Naive thymus-derived CD8-positive, alpha-beta T cell (primary cell): ENCODE measurements at places on chromosomes 7 and 10. TPM values are rescaled to one million over a fixed set of nuclear protein-coding genes. Genes with fewer than 3 reads are reported as not detected.

DNA sequence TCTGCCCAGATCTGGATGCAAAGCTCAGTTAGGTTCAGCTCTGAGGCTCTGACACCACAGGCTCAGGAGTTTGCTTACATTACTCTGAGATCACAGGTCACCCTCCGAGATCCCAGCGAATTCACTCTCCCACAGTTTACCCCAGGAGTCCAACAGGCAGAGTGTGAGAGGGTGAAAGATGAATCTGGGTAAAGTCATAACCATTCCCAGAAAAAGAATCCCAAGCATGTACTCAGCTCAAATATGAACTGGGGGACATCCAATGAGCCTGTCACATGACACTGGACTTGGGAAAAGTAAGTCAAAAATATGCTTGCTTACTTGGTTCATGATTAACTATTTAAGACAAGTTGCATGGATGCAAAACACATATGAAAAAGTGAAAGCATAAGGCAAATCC is 110.3 kb upstream of the ARID5B start:
- no peak for DNase-seq

GRCh38 chr7:1123715-1124114 is 35.8 kb downstream of the GPER1 start:
- DNase-seq, result no peak

GRCh38 chr10:49746626-49747302 is 15.4 kb downstream of the OGDHL start:
- DNase-seq, result no peak

- no peak for DNase-seq
Observed at GRCh38 chr10:130867446-130868194, 443.9 kb downstream of the TCERG1L start.

DNA sequence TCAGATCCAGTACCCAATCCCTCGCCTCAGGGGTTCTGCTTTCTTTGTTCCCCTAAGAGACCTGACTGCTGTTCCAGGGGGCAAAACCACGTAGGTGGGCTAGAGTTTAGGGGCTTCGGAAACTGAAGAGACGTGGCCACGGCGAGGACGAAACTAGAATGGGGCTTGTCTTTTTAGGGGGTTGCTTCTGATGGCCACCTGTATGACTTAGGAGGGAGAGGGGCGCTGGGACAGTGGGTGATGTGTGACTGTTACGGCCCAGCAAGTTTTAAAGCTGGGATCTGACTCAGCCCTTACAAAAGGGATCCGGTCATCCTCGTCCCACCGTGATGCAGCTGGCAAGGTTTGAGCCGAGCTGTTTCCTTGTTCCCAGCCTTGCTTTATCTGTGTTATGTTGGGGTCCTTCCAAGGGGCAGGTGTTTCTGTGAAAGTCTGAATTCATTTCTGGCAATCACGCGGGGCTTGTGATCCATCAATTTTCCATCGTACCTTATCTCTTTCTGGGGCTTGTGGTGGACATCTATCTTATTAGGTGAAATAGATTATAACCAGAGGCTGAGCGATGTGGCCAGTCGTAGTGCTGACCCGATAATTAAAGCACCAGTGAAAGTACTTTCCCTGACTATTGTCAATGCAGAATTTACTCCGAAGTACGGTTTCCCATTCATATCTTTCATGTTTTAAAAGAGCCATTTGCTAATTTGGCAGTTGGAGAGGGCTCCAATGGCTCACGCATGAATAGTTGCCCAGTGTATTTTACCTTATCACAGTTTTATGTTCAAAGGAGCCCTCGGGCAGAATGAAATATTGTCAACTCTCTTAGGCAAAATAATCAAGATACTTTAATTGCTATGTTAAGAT is 830 bp downstream of the MET start:
- no peak for DNase-seq

- no peak for DNase-seq
Observed at GRCh38 chr7:91557789-91558404, 293.7 kb downstream of the FZD1 start.

PDE6C gene
- not detected for polyA plus RNA-seq

DNA sequence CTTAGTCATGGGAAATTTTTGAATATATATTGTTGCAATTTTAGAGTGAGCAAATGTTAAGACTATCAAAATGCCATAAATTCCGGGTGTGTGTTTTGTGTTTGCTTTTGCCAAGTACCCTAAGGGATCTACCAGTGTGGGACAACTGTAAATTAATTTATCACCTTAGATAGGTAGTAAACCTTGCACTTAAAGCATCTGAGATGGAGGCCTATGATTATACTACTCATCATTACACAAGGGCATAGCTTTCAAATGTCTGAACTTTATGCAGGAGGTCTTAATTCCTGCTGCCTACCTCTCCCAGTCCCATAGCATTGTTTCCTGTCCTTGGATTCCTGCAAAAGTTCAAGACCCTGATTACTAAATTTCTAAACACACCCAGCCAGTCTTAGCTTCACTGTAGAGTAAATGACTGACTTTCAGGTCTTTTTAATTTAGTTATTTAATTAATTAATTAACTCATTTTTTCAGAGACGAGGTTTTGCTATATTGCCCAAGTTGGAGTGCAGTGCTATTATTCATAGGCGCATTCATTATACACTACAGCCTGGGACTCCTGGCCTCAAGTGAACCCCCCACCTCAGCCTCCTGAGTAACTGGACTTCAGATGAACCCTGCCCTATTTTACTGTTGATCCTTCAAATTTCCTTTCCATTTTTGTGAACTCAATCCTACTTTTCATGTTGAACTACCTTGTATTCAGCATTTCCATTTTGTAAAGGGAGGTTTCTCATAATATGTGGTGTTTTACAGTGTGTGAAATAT is 47.0 kb downstream of the THSD7A start:
- DNase-seq, result no peak

DNA sequence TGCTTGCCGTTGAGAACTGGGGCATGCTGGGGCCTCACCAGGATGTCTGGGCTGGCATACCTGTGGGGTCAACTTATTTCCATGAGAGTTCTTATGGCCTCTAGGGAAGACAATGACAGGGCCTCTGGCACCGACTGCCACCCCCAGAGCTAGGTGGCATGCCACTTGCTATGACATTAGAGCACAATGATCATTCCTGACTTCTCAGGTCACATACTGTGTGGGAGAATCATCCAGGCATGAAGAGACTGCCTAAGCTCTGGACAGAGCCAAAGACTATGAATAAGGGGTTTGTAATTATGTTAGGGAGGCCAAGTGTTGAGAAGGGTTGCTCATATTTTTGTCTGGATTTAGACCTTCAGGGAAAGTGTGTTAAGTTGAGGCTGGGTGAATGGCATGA is 97.5 kb downstream of the PTPN20 start:
- DNase-seq, result no peak

DNA sequence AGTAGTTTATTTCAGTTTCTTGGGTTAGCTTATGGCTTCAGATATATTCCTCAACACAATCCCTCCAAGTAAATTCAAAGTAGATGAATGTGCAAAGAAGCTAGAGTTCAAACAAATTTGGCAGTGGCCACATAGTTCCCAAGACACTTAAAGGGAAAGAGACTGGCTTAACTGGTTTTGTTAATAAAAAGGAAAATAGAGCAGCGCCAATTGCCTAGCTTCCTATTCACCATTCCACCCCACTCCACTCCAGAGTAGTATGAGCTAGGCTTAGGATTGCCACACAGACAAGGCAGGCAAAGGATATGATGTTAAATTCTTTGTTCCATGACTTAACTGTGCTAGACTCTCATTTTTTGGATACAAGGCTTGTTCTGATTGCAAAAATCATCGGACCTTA is 2.0 kb downstream of the XRCC2 start:
- no peak for DNase-seq

- no peak for DNase-seq
Observed at GRCh38 chr7:26397796-26398426, 106.2 kb downstream of the SNX10 start.

RABGEF1 gene
- 21.6 TPM for polyA plus RNA-seq

- no peak for DNase-seq
Observed at GRCh38 chr10:92822060-92822634, 26.2 kb upstream of the EXOC6 start.

DNA sequence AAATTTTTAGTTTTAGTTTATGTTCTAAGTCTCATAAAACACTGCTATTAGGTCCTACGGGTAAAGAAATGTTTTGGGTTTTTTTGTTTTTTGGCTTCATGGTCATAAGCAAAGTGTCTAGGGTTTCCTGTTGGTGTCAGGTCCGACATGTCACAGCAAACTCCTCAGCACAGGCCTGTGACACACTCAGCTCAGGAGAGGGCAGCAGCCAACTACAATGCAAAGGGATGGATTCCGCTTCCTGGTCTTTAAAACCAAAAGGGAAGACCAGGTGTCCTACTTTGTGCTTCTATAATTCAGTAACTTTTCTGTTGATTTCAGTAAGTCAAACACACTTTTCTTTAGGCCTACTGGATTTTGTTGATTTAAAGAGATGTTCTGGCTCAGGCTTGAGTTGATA is 83.8 kb upstream of the MACROH2A2 start:
- no peak for DNase-seq
